ENCODE measurements at places on chromosomes 3 and 15. TPM values are rescaled to one million over a fixed set of nuclear protein-coding genes. Genes with fewer than 3 reads are reported as not detected.

The DAZL gene
- not detected for polyA plus RNA-seq

The GPR15 gene
- polyA plus RNA-seq = not detected

GRCh38 chr15:45249125-45249780, 2.8 kb upstream of the SLC28A2 start:
- DNase-seq = no peak
- H3K36me3 ChIP-seq = no peaks in the 10 kb centered on the region
- no peak overlapping the region for H3K27ac ChIP-seq
- no peaks in the 10 kb centered on the region for H3K27me3 ChIP-seq
- no peaks in the 10 kb centered on the region for H3K4me1 ChIP-seq

DNA sequence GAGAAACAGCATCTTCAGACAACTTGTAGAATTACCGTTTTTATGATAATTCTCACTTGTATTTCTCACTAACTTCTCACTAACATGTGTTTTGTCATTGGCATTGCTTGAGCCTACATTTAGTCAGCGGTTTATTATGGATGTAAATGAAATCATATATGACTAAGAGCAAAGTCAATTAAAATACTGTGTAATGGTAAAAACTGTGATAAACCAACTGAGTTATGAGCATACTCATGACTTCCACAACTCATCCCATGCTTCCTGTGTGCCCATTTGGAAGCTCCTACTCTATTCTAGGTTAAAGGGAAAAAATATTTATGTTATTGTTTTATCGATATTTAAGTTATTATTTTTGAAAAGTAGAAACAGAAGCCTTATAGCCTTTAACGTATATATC, 12.8 kb downstream of the PXK start:
- H3K36me3 ChIP-seq = peaks cover 2% of the 10 kb centered on the region
- no peaks in the 10 kb centered on the region for H3K27me3 ChIP-seq
- no peak for DNase-seq
- H3K27ac ChIP-seq = no peak overlapping the region
- no peak overlapping the region for H3K4me3 ChIP-seq

DNA sequence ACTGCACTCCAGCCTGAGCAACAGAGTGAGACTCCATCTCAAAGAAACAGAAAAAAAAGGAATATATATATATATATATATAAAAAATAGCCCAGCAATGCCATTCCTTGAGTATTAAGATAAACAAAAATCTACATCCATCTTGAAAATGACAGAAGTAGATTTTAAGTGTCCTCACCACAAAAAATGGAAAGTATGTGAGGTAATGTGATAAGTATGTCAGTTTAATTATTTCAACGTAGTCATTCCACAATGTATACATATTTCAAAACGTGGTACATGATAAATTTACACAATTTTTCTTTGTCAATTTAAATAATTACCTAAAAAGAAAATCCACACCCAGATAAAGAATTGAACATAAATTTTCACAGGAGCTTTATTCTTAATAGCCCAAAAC, 54.9 kb downstream of the HCN4 start:
- no peak overlapping the region for H3K27ac ChIP-seq
- no peak for DNase-seq
- H3K4me3 ChIP-seq = no peak overlapping the region
- H3K27me3 ChIP-seq = peaks cover 2% of the 10 kb centered on the region
- H3K36me3 ChIP-seq = no peaks in the 10 kb centered on the region

Data from endothelial cell of umbilical vein (primary cell).